ENCODE measurements at places on chromosomes 1 and 21. TPM values are rescaled to one million over a fixed set of nuclear protein-coding genes. Genes with fewer than 3 reads are reported as not detected.

The NTMT2 gene
- total RNA-seq = not detected

DNA sequence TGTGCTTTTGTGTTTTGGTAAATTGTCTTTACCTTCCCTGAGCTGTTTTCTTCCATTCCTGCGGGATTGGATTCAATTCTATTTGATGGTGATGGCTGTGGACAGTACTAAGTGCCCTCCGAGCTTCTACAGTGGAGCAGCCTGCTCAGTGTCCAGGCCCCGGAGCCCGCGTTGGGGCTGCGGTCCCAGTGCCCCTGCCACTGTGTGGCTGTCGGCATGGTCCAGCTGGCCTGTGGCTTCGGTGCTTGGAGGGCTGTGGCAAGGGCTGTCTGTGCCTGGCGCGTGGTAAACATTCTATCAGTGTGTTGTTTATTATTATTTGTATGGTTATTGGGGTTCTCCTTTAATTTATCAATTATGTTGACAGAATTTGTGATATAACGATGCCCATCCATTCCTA is 109.1 kb upstream of the COL6A1 start:
- no peak overlapping the region for H3K27ac ChIP-seq
- no peaks in the 10 kb centered on the region for H3K27me3 ChIP-seq
- no peaks in the 10 kb centered on the region for H3K4me1 ChIP-seq
- no peak for DNase-seq
- no peak overlapping the region for H3K4me3 ChIP-seq

The SPRR2E gene
- not detected for total RNA-seq

- no peaks in the 10 kb centered on the region for H3K36me3 ChIP-seq
- no peaks in the 10 kb centered on the region for H3K27me3 ChIP-seq
- no peaks in the 10 kb centered on the region for H3K4me1 ChIP-seq
Observed at GRCh38 chr1:214067397-214067796, 79.6 kb downstream of the PROX1 start.

DNA sequence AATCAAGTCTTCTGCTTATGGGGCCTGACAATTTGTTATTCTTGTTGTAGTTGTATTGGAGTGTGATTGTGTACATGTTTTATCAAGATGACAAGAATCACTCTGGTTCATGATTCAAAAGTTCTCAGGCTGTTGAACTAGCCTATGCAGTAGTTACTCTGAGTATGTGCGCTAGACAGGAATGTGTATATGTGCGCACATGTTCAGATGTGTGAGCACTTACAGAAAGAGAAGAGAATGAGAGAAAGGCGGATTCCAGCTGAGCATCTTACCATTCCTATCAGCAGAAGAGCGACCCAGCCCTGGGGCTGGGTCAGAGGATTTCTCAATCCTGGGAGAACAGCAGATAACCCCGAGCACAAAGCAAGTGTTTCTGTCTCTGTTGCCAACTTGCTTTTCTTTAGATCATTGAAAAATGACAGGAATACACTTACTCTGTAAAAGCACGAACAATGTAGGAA is 110.8 kb upstream of the HOOK1 start:
- DNase-seq = no peak
- no peak overlapping the region for H3K4me3 ChIP-seq
- H3K4me1 ChIP-seq = no peaks in the 10 kb centered on the region
- no peaks in the 10 kb centered on the region for H3K27me3 ChIP-seq
- no peak overlapping the region for H3K27ac ChIP-seq

GRCh38 chr1:100982793-100983192 is 42.8 kb downstream of the DPH5 start:
- no peaks in the 10 kb centered on the region for H3K36me3 ChIP-seq
- DNase-seq = no peak
- H3K27ac ChIP-seq = no peak overlapping the region
- no peak overlapping the region for H3K4me3 ChIP-seq
- H3K27me3 ChIP-seq = no peaks in the 10 kb centered on the region

DNA sequence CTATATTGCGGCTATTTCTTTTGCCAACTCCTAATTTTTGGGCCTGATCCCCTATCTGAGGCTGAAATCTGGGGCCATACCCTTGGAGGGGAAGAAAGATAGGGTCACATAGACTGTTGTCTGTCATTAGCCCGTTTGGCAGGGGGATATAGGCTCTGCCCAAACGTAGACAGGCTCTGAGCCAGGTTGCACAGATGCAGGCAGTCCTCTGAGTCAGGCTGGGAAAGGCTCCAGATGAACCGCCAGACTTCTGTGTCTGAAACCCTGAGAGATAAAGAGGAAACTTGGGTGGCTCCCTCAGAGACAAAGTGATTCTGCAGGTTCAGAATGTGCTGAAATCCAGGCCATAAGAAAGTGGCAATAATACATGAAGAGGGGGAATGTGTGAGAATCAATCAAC is 4.0 kb upstream of the CAP1 start:
- DNase-seq = no peak
- no peaks in the 10 kb centered on the region for H3K27me3 ChIP-seq
- H3K4me1 ChIP-seq = peaks cover 63% of the 10 kb centered on the region
- H3K36me3 ChIP-seq = no peaks in the 10 kb centered on the region
- peak overlapping the region; percentile 45 for H3K27ac ChIP-seq
- no peak overlapping the region for H3K4me3 ChIP-seq

The PRELP gene
- not detected for total RNA-seq

DNA sequence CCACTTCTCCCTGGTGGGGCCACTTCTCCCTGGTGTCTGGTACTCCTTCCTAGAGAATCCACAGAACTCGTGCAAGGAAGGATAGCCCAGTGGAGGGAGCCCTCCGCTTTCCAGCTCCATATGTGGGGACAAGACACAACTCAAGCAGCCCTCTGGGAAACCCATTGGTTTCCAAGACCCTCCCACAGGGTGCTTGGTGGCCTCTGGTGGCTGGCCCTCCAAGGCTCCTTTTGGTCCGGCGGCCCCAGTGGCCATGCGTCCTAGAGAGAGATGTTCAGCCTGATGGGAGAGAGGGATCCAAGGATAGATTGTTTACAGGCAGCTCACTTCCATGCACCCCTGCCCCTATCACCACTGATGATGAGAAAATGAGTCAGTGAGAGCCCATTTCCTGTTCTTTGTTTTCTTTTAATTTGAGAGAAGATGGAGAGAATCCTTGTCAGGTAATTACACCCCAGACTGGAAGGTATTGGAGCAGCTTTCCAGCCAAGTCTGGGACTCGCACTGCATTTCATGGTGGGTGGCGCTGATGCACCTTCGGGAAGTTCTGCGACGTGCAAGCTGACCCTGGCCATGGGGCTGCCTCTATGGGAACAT is 486.2 kb upstream of the VAMP3 start:
- H3K4me1 ChIP-seq = no peaks in the 10 kb centered on the region
- no peak overlapping the region for H3K27ac ChIP-seq
- H3K36me3 ChIP-seq = no peaks in the 10 kb centered on the region
- H3K27me3 ChIP-seq = no peaks in the 10 kb centered on the region
- no peak overlapping the region for H3K4me3 ChIP-seq

The FCRL1 gene
- total RNA-seq = not detected

DNA sequence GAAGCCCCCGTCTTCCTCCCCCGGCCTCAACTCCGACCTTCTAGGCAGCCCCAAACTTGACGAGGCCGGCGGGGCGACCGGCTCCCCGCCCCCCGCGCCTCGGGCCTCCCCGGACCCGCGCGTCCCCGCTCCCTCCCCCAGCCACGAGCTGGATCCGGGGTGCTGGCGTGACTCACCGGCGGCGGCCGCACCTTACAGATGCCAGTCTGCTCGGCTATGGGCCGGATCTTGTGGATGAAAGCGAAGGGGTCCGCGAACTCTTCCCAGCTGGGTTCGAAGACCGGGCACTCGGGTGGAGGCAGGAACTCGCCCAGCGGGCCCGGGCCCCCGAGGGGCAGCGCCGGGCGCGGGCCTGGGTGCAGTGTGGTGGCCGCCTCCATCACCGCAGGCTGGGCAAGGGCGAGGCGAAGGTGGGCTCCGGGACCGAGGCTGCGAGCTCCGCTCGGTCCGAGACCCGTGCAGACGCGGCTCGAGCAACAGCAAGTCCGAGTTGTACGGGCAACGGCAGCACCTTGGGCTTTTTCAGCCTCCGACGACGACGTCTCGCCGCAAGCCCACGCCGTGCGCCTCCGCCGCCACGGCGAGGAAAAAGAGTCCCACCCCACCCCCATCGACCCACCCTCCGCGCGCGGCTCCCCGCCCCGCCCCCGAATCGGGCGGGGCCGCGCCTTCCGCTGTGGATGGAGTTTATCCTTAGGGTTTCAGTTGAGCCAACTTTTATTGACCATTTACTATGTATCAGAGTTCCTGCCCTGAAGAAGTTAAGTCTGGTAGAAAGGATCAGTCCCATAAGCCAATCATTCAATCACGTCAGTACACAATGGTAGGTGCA is at the start of gene KDM5B:
KDM5B (minus strand) TSS at position 496 of the 832 bp plus-strand sequence; CDS start at position 380, 116 bp downstream.
- H3K36me3 ChIP-seq = no peaks in the 10 kb centered on the region
- peak; percentile 54 for DNase-seq
- peak within 1 kb of the TSS; percentile 83 for H3K27ac ChIP-seq
- no peaks in the 10 kb centered on the region for H3K27me3 ChIP-seq

The TTC39A gene
- total RNA-seq = not detected

The KRTAP21-2 gene
- not detected for total RNA-seq

DNA sequence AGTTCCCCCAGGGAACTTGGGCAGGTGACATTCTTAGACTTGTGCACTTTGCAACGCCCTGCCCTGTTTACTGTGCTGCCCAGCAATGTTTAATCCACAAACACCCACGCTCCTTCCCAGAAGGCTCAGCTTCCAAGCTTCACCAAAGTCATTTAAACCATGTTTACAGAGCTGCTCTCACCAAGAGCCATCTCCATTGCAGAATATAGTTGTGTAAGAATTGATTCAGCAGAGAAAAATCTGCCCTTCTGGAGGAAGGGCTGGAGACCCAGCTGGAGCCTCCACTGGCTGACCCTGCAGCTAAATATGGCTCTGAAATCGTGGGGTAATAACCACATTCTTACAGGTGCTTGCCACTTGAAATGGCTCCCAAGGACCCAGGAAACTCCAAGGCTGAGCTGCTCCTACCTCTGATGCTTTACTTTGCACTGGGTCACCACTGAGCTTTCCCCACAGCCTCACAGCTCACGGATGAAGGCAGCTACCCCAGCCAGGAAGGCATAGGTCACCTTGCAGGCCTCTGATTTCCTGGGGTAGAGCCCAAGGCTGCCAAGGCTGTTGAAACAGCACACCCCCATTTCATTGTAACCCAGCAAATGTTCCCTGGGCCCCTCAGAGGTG is 8.7 kb downstream of the CAPN2 start:
- no peak overlapping the region for H3K27ac ChIP-seq
- H3K4me3 ChIP-seq = no peak overlapping the region
- no peaks in the 10 kb centered on the region for H3K27me3 ChIP-seq
- DNase-seq = no peak
- peaks cover 49% of the 10 kb centered on the region for H3K36me3 ChIP-seq
- H3K4me1 ChIP-seq = peaks cover 66% of the 10 kb centered on the region

GRCh38 chr1:208868554-208868953 is 624.4 kb upstream of the PLXNA2 start:
- H3K27me3 ChIP-seq = no peaks in the 10 kb centered on the region
- DNase-seq = no peak
- no peak overlapping the region for H3K4me3 ChIP-seq
- H3K4me1 ChIP-seq = no peaks in the 10 kb centered on the region
- no peaks in the 10 kb centered on the region for H3K36me3 ChIP-seq

DNA sequence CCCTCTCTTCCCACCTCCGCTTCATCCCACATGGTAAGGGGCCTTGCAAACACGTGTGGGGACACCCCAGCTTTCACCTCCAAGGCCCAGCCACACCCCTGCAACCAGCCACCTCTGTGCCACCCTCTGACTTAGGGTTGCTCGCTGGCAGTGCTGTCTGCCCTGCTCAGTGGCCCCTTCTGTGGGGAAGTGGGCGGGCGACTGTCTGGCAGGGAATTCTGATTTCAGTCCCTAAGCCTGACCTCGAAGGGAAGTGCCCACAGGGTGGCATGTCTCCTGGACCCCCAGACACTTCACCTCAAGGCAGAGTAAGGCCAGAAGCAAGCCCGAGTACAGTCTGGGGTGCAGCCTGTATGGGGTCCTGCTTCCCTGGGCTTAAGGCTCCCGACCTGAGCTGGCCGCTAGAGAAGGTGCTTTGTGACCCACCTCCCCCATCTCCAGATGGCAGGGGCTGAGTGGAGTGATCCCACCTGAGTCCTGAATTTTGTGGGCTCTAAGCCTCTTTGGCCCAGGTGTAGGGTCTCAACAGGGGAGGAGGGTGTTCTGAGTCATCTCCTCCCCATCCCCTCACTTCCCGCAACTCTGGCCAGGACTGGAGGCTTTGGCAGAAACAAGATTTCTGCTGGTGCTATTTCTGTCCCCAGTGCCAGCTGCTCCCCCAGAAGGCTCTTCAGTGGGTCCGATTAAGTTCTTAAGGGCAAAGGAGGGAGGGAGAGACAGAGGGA is 7.0 kb downstream of the RD3 start:
- DNase-seq = no peak
- no peaks in the 10 kb centered on the region for H3K36me3 ChIP-seq
- no peak overlapping the region for H3K4me3 ChIP-seq

- H3K36me3 ChIP-seq = no peaks in the 10 kb centered on the region
- H3K27me3 ChIP-seq = no peaks in the 10 kb centered on the region
- no peaks in the 10 kb centered on the region for H3K4me1 ChIP-seq
- no peak for DNase-seq
Observed at GRCh38 chr1:203913073-203913521, 51.7 kb downstream of the SNRPE start.

The CYYR1 gene
- total RNA-seq = not detected

The RNF186 gene
- not detected for total RNA-seq

The SLC9C2 gene
- not detected for total RNA-seq

The LRRC7 gene
- total RNA-seq = not detected

GRCh38 chr1:208161005-208161404 is 83.2 kb downstream of the PLXNA2 start:
- no peaks in the 10 kb centered on the region for H3K36me3 ChIP-seq
- DNase-seq = no peak
- H3K4me1 ChIP-seq = no peaks in the 10 kb centered on the region
- H3K27ac ChIP-seq = no peak overlapping the region

GRCh38 chr1:224070521-224070920 is 43.4 kb upstream of the FBXO28 start:
- DNase-seq = no peak
- H3K4me3 ChIP-seq = no peak overlapping the region
- H3K27me3 ChIP-seq = no peaks in the 10 kb centered on the region

GRCh38 chr1:17280436-17280835 is 27.6 kb upstream of the PADI4 start:
- H3K36me3 ChIP-seq = no peaks in the 10 kb centered on the region
- H3K4me3 ChIP-seq = no peak overlapping the region
- H3K27ac ChIP-seq = no peak overlapping the region

DNA sequence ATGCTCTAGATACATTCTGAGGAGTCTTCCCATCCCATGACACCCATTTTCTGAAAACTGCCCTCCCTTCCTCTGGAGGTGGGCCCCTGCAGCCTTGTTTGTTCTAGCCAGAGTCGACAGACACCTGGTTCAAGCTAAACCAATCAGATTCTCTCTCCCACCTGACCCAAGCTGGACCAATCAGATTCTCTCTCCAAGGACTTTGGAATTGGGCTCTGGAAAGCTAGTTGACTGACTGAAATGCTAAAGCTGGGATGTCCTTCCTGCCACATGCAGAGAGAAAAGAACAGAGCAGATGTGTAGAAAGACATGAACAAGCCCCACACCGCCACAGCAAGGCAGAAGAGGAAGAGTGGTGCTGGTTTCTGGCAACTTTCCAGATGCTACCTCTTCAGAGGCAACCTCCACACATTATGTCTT is 24.6 kb downstream of the ASAP3 start:
- no peaks in the 10 kb centered on the region for H3K4me1 ChIP-seq
- no peak overlapping the region for H3K4me3 ChIP-seq
- DNase-seq = no peak
- no peak overlapping the region for H3K27ac ChIP-seq

All from CD8-positive, alpha-beta memory T cell (primary cell).